Gastroesophageal sphincter (tissue), 4 donors: ENCODE measurements at places on chromosomes 11 and 22. TPM values are rescaled to one million over a fixed set of nuclear protein-coding genes. Genes with fewer than 3 reads are reported as not detected.

Gene OR5A1
- not detected for total RNA-seq

Gene RFPL3
- total RNA-seq = not detected

Gene OLFML1
- total RNA-seq = 6.7 TPM

Gene KDM4D
- total RNA-seq = 0.81 TPM

Gene WNT11
- 17.1 TPM for total RNA-seq

Gene FZD4
- 42.9 TPM for total RNA-seq

Gene MRGPRF
- total RNA-seq = 88.9 TPM

Gene WBP2NL
- 0.50 TPM for total RNA-seq

Gene SMDT1
- total RNA-seq = 8.6 TPM

Gene QSER1
- 21.0 TPM for total RNA-seq
